ENCODE measurements at places on chromosomes 5 and 9.

DNA sequence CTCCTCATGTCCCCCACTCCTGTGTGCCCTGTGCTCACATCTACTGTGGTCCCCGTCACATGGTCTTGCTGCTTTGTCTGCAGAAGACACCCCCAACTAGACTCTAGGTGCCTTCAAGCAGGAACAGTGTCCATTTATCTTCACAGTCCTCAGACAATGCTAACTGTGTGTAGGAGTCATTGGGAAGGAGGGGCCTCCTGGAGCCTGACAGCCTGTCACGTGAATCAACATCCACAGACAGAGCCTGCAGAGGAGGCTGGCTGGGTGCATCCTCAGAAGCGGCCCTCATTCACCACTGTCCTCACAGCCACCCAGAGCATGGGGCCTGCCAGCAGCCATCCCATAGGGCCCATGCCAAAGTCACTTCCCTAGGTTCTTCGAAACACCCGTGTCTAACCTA lies 98.7 kb downstream of the MED10 start:
- no peak for DNase-seq

DNA sequence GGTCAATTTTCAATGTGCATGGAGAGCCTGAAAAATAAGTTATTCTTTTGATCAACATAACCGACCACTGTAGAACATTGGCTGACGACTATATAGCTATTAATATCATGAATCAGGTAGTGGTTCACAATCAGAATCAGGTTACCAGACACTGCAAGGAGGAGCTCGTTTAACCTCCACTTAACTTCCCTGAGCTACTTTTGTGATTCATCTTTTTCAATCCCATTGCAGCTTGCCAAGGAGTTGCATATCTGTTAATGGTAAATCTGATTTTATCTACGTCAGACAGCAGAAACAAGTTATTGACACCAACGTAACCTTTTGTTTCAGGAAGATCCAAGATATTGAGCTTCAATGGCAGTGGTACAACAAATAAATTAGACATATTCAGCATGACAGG lies 2263.8 kb upstream of the ACO1 start:
- DNase-seq: no peak

DNA sequence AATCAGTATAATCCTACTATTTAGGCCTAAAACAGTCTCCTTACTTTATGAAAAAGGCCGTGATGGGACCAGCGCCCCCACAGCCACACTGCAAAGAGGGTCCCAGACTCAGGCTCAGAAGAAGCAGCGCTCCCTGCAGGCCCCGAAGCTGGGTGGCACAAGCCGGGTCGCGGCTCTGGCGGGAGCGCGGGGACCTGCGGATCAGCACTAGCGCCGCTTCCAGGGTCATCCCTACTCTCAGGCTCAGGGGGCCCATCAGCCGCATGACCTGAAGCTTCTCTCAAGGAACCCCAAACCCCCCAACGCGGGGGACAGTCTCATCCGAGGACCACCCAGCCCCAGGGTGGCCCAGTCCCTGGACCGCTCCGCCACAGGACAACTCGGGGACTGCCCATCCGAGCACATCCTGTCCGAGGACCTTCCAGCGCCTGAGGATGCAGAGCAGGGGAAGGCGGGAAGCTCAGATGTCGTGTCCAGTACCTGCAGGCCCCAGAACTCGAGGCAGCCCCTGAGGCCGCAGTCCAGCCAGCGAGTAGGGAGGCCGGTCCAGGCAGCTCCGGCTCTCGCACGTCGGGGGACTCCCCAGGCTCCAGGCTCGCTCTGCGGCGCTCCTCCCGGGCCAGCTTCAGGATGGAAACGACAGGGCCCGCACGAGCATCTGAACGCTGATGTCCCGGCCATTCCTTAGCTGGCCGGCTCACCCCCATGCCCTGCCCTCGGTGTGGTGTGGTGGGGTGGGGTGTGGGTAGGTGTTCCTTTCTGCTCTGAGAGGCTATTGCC lies 32.4 kb upstream of the CDK20 start:
- DNase-seq: no peak

DNA sequence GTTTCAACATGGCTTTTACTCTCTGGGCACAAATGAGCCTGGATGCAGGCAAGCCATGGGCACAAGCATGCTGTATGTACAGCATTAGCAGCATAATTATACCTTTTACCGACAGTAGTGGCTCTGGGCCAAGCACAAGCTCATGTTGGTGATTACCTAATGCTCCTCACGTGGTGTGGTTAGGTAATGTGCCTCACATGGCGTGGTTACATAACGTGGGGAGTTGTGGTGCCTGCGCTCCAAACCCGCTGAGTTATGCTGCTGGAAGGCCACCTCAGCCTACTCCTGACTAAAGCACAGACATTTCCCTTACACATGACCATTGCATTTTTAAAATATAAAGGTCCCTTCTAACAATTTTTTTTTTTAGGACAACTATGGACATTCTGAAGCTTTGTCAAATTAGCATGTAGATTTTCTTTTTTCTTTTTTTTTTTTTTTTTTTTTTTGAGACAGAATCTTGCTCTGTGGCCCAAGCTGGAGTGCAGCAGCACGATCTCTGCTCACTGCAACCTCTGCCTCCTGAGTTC lies 794.0 kb downstream of the EFNA5 start:
- no peak for DNase-seq

DNA sequence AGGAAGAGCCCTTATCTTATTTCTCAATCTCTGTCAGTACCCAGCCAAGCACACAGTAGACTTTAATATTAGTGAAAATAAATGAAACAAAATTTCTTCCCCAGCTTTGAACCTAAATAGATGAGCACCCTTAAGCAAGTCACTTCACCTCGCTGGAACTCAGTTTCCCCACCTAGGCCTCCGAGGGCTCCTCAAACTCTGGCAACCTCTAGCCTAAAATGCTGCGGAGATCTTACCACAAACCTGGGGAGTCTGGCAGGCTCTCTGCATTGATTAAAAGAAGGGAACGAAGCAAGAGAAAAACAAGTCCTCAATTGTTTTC lies 326 bp downstream of the RIGI start:
- DNase-seq: no peak

GRCh38 chr5:54821445-54822323 lies 163.7 kb downstream of the ESM1 start:
- no peak for DNase-seq

- DNase-seq: no peak
These were observed 72.5 kb downstream of the PHF2 start for GRCh38 chr9:93648836-93649235.

DNA sequence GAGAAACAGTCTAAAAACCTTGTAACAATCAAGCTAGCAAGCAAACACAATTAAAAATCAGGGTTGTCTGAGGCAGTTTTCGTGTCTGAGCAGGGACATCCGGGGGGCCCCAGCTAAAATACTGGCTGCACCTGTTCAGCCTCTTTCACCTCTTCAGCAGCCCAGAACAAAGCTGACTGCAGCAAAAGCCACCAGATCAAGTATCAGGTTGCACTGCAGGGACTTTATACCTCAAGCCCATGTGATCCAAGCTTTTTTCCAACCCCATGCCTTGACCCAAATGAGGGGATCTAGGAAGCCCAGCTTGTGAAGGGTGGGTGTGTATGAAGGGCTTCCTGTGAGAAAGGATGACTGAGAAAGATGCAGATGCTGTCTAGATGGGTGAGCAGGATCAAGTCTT lies 133.4 kb downstream of the SEMA6A start:
- no peak for DNase-seq

DNA sequence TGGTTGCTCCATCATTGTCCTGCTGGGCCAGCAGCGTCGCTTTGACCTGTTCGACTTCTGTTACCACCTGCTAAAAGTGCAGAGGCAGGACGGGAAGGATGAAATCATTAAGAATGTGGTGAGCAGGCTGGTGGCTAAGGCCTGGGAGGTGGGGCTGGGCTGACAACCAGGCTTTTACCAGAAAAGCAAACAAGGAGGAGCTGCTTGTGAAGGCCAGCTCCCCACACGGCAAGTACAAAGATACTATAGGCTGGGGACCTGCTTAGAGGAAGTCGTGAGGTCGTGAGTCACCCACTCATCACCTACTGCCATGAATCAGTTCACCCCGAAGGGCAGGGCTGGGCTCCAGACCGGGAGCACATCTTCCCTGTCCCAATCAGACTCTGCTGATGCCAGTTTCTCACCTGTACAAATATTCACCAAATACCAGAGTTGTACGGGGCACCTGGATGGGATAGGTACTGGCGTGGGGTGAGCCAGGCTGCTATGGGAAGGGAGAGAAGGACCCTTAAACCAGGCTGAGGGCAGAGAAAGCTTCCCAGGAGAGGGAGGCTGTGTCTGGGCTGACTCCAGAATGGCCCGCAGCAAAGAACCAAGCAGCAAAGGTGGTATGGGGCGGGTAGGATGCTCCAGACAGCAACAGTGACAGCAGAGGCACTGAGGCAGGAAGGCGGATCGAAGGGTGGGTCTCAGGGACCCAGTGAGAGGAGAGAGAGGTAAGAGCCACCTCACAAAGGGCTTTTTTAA lies 69.3 kb upstream of the NIPAL4 start:
- DNase-seq: peak; percentile 46

DNA sequence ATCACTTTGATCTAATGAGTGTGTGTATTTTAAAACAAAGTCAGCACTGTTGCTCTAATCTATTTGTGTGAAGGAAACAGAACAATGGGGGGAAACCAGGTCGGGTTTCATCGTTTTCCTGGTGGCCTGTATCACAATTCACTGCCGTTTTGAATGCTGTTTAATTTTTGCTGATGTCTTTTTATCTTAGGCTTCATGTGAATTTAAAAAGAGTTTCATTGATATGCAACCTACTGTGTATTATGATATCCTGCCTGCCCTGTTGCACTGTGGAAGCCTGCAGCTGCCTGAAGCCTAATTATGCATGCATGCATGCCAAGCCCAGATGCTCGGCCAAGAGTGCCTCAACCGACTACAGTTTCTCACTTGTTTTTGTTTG lies 307.5 kb downstream of the ZNF608 start:
- no peak for DNase-seq

- DNase-seq: no peak
These were observed 1040.6 kb upstream of the SEMA6A start for GRCh38 chr5:117615226-117615625.

DNA sequence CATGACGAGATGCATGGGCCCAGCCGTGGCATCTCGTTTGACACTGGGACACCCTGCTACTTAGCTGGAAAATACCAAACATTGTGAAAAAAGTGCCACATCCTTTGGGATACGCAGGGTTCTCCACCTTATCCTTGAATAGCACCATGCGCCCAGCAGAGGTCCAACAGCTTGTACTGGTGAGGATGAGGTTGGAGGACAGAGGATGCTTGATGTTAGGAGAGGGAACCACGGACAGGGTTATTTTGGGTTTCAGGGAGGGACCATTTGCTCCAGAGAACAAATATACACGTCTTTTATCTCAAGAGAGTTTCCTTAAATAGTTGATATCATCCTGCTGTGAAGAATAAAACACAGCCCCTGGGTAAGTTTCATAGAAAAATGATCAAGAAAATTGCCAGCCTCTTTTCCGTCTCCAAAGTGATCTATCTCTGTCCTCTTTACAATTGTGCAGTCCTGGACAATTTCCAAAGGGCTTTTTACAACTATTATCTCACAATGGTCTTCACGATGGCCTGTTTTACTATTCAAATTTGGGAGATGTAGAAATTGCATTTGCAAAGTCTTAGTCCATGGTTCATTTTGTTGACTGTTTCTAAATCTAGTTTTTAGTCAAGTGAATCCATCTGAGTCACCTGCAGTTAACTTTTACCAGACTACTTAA lies 19.9 kb upstream of the FRRS1L start:
- DNase-seq: no peak

GRCh38 chr5:1557114-1557873 lies 33.5 kb upstream of the LPCAT1 start:
- DNase-seq: no peak

DNA sequence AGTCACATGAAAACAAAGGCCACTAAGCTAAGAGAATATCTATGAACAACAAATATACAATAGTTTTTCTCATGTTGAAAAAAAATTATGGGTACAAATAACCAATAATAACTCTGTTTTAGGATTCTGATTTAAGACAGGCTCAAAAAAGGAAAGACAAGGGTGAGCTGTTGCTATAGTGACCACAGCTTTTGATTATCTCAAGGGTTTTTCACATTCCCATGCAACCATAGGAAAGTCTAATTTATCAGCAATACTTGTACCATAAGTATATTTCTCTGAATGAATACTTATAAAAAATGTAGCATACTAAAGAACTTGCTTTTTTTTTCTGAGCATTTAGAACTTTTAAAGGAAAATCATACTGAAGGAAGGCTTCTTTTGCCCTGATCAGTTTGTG lies 68.0 kb downstream of the MRPS27 start:
- DNase-seq: no peak

DNA sequence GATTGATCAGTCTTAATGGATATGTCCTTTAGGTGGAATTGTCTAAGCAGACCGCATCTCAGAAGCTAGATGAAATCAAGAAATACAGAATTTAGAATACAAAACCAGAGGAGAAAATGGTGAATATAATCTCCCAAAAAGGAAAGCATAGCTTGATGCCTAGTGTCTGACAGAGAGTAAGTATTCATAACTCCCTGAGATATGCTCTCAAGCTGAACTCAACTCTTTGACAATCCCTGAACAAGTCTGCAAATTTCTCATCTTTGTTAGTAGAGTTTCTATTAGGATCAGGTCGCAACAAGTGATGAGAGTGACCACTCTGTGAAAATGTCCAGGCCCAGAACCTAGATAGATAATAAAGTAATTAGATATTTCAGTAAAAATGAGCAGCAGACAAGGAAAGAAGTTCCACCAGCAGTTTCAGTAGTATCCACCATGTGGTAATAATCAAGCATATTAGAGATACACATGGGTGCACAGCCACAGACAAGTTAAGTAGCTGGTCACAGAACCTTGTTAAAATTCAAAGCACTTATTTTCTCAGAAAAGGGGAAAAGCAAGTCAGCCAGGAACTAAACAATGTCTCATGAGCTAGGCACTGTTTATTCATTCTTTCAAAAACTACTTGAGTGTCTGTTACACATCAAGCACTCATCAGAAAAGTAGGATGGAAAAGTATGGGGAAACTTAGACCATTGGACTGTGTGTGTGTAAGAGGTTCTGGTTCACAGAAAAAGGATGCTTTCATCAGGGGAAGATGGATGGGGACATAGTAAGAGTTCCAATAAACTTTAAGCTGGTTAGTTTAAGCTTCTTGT lies 481.5 kb upstream of the TUSC1 start:
- no peak for DNase-seq

GRCh38 chr9:96156171-96156974 lies 145.6 kb downstream of the HSD17B3 start:
- no peak for DNase-seq

- DNase-seq: no peak
These were observed 4.6 kb downstream of the NMRK1 start for GRCh38 chr9:75083188-75083970.
